ENCODE measurements at places on chromosomes 5 and 9. TPM values are rescaled to one million over a fixed set of nuclear protein-coding genes. Genes with fewer than 3 reads are reported as not detected.

The BAG1 gene
- total RNA-seq = 26.0 TPM

The VAV2 gene
- 36.2 TPM for total RNA-seq

The LCN15 gene
- not detected for total RNA-seq

The PTRH1 gene
- 34.0 TPM for total RNA-seq

The PFN3 gene
- not detected for total RNA-seq

The CCL27 gene
- not detected for total RNA-seq

The SLC34A1 gene
- total RNA-seq = 0.43 TPM

The SLC36A2 gene
- total RNA-seq = not detected
